Activated CD4-positive, alpha-beta T cell treated with anti-CD3 and anti-CD28 coated beads, Interleukin-2, Interleukin-6, amounts not matched to agents 100 ng/mL and 50 ng/mL, durations not matched to agents 16 hours and 8 hours (primary cell): ENCODE measurements at places on chromosomes 13 and 19.

DNA sequence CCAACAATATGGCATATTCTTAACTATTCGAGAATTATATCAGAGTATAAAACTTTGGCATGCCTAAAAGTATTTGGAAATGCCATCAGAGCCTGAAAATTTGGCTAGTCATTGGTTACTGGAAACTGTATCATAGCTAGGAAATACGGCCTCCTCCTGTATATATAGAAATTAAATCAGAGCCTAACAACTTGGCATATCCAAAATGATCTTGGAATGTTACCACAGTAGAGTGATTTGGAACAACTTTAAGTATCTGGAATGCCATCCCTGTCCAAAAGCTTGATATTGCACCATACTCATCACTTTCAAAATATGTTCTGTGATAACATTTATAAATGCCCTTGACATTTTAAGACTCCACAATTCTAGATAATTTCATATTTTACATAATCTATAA, 335.8 kb downstream of the SLITRK1 start:
- DNase-seq = no peak

- no peak for DNase-seq
These were observed 797.7 kb upstream of the ARGLU1 start for GRCh38 chr13:107365466-107366215.

- DNase-seq = no peak
These were observed 1.2 kb downstream of the SLC7A9 start for GRCh38 chr19:32868206-32868950.

GRCh38 chr19:7926021-7926726, at the start of gene CTXN1:
Gene CTXN1, minus strand, starts transcription at chr19:7926135. Its CDS starts 597 bp downstream, at chr19:7925538.
- DNase-seq = peak; percentile 84

DNA sequence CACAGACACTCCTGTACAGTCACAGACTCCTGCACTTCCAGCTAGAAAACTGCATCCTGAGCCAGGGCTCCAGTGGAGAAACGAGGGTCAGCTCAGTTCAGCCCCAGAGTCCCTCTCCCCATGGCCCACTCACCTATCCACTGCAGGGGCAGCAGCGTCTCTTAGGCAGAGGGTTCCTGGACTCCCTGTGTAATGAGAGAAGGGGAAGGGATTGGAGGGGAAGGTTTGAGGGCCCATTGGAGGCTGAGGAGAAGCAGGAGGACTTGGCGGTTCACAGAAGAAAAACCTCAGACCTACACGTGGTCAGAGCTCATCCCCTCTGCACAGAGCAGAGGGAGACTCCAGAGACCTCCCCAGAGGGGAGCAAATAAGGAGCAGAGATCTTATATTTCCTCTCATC, 9.2 kb upstream of the CEACAM18 start:
- DNase-seq = no peak

DNA sequence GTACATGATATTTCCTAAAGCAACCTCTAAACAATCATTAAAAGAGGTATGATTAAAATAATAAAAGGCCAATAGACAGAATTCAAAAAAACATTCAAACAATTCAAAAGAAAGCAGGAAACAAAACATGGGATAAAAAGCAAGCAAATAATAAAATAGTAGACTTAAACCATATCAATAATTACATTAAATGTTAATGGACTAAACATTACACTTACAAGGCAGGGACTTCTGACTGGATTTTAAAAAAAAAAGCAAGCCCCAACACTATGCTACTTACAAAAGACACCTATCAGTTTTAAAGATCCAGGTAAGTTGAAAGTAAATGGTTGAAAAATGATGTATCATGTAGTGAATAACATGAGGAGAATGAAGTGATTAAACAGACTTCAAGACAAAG, 65.2 kb downstream of the KLF2 start:
- DNase-seq = no peak

- DNase-seq = no peak
These were observed at the start of gene HSD17B14 for GRCh38 chr19:48836089-48837017. Gene HSD17B14, minus strand, starts transcription at chr19:48836491. Its CDS starts 80 bp downstream, at chr19:48836411.

DNA sequence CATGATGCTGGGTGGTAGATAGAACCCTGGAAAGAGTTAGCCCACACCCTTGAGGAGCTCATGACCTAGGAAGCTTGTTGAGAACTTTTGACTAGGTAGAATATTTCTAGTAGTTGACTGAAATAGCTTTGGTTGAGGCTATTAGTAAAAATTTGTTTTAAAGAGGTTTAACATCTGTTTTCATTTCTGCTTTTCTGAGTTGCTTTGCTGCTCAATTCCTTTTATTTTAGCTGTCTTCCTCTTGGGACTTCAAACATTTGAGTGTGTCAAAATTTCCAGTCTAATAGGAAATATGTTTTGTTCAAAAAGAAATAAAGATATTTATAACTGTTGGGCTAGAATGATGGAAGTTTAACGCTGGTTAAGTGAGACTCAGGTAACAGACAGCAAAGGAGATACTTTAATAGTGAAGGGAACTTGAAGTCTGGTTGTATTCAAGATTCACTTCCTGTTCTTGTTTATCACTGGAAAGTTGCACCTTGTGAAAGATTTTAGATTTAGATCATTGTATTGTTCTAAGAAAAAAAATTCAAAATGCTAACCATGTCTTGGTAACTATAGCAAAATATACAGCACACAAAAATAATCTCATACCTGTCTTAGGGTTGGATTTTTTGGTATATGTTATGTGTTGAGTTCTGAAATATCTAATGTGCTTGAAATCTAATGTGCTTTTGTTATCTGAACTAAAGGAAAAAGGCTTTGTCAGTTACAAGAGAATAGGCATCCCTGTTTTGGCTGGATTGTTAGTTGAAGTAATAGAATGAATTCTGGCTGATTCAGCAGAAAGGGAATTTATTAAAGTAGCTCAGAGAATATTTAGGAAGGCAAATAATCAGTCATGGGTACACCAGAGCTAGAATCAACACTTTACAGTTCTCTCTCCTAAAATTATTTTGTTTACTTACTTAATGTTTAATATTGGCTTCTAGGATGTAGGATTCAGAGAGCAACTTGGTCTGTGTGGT, 24.4 kb upstream of the GPR18 start:
- no peak for DNase-seq

- DNase-seq = no peak
These were observed 8.5 kb downstream of the TRAPPC5 start for GRCh38 chr19:7689165-7689564.
